ENCODE measurements at places on chromosomes 11 and 22.
A peak's percentile ranks its signal among the peaks of the same experiment; 100 is the strongest.

- no peak for DNase-seq
These were observed 335.4 kb upstream of the NCAM1 start for GRCh38 chr11:112625814-112626213.

- DNase-seq = peak; percentile 26
These were observed 823 bp downstream of the CEP57 start for GRCh38 chr11:95790933-95791708.

DNA sequence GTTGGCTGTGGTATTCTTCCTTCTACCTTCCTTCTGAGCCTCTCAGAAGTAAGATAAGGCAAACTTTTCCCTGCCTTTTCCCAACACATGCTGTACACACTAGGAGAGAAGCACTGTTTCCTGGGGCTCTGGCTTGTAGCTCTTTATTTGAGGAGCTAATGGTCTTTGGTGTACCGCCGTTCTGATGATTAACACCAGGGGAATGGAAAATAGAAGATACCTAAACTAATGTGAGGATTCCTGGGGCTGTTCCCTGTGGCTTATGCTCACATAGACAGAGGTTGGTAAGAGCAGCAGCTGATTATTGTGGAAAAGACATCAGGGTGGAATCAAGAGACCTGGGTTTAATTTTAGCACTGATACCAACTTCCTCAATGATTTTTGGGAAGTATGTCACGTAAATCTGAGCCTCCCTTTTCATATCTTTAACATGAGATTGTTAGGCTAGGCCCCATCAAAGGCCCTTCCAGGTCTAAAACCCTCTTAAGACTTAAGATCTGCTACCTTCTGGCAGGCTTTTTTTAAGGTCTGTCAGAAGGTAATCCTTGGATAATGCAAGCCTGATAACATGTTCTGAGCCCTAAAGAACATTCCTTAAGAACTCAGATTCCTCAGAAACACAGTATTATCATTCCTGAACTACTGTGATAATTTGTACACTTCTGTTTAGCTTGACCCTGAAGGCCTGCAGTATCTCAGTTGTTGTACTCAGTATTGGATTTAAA is 24.8 kb upstream of the RCE1 start:
- DNase-seq = no peak

DNA sequence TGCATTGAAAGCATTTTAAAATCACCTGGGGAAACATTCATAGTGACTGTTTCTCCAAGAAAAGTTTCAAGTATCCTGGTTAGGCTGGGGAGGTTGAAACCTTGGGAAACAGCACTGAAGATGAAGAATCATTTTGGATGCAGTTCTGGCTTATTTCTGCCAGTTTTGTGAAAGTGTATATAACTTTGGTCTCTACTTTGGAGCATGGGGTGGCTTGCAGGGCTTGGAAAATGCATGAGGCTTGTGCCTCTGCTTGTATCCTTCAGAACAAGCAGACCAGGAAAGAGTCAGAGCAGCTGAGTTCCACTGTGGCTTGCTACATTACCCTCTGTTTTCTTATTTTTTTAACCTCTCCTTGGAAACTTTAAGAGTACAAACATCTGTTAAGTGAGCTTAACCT is 19.5 kb downstream of the SLC5A12 start:
- DNase-seq = no peak

DNA sequence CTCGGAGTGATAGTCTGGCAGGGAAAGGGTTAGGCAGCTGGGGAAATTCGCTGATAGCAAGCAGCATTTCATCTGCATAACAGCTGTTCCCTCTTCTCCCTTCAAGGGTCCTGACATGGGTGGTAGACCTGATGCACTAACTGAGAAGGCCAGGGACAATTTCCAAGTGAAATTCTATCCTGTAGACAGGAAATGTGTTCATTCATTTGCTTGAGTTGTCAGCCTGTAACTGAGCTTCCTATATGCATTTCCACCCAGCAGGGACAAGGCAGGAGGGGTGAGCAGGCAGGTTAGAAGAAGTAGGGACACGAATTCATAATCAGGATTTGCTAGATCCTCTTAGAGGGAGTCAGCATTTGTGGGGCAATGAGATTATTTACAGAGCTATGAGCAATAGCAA is 154.3 kb upstream of the NCAM1 start:
- DNase-seq = no peak

GRCh38 chr11:93655047-93655446 is 6.4 kb upstream of the CEP295 start:
- no peak for DNase-seq

- DNase-seq = no peak
These were observed 18.1 kb upstream of the INCENP start for GRCh38 chr11:62105667-62106191.

GRCh38 chr11:11657218-11657955 is 35.6 kb upstream of the GALNT18 start:
- DNase-seq = no peak

DNA sequence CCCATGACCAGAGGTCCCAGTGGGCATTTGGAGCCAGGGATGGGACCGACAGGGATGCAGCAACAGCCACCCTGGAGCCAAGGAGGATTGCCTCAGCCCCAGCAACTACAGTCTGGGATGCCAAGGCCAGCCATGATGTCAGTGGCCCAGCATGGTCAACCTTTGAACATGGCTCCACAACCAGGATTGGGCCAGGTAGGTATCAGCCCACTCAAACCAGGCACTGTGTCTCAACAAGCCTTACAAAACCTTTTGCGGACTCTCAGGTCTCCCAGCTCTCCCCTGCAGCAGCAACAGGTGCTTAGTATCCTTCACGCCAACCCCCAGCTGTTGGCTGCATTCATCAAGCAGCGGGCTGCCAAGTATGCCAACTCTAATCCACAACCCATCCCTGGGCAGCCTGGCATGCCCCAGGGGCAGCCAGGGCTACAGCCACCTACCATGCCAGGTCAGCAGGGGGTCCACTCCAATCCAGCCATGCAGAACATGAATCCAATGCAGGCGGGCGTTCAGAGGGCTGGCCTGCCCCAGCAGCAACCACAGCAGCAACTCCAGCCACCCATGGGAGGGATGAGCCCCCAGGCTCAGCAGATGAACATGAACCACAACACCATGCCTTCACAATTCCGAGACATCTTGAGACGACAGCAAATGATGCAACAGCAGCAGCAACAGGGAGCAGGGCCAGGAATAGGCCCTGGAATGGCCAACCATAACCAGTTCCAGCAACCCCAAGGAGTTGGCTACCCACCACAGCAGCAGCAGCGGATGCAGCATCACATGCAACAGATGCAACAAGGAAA is 27.3 kb upstream of the L3MBTL2 start:
- DNase-seq = no peak

DNA sequence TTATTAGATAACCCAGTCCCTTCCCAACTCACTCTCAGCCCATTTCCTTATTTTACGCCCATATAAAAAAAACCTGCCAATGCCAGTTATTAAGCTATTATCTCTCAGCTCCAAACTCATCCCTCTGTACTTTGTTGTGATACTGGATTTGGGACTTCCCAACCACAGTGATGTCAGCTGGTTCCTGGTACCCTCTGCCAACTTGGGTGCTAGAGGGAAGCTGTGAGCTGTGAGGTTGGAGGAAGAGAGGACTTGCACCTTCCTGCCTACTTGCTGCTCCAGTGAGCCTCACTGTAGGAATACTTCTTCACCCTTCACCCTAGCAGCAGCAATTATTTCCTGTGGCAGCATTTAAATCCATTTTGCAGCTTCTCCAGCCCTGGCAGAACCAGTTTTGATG is 19.2 kb upstream of the CSF2RB start:
- no peak for DNase-seq

DNA sequence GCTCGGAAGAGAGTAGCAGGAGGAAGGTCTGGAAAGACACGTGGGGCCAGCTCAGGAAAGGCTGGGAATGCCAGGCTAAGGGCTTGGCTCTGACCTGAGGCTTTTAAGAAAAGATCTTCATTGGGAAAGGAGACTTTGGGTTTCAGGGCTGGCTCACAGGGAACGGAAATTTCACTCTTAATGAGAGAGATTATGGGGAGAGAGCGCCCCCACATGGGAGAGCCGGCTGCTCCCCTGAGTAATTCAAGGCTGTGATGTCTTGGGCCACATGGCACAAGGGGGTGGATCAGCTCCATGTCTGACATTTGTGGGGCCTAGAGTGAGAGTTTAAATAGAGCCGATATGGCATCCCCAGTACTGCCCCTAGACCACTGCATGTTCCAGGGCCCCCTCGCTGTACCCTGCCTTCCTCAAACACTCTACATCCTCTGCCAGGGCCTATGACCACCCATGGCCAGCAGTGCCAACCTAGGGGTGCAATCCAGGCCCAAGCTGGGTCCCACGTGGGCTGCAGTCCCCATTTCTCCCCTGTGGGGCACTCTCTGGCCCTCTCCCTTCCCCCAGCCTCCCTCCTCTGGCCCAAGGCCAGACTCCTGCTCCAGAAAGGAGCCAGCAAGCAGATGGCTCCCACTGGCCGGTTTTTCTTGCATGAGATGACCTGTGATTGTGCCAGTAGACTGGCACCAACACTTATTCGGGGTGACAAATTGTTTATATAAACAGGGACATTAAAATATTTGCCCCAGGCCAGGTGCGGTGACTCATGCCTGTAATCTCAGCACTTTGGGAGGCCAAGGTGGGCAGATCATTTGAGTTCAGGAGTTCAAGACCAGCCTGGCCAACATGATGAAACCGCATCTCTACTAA is 75.2 kb downstream of the ISX start:
- no peak for DNase-seq

- no peak for DNase-seq
These were observed 40.4 kb downstream of the SLCO2B1 start for GRCh38 chr11:75191330-75191717.

DNA sequence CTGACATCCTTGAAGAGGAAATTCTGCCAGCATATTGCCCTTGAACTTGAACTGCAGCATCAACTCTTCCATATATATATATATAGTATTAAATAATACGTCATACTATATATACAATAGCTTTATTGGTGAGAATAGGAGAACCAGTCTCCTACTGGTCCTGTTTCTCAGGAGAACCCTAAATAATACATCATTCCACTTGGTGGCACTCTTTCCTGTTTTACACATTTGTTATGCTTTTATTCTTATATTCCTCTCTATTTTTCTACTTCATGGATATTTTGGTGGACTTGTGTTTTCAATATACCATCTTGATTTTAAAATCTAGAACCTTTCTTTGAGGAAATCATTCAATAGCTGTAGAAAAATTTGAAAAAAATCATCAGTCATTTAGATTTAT is 193.3 kb downstream of the TRPC6 start:
- no peak for DNase-seq

DNA sequence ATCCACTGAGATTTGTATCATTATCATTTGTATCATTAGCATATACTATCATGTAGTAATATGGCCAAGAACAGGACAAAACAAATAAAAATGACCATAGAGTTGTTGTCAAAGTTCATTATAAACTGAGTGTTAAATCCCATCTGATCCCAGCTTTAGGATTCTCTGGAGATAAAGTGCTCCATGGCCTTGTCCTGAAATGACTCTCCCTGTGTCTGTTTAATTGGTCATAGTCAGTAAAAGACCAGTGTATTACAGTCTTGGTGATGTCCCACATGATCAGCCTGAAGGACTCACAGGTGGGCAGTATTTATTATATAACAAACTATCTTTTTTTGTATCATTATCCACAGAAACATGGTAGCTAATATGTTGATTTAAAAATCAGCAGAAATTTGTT is 361.6 kb downstream of the TMEM135 start:
- no peak for DNase-seq

- DNase-seq = no peak
These were observed 3.4 kb downstream of the TAGLN start for GRCh38 chr11:117202386-117203068.

GRCh38 chr11:3853899-3854659 is 1.4 kb upstream of the STIM1 start:
- peak; percentile 42 for DNase-seq

GRCh38 chr22:40236131-40236665 is 58.5 kb downstream of the TNRC6B start:
- DNase-seq = no peak

GRCh38 chr11:119742263-119742861 is 13.4 kb upstream of the NECTIN1 start:
- no peak for DNase-seq

DNA sequence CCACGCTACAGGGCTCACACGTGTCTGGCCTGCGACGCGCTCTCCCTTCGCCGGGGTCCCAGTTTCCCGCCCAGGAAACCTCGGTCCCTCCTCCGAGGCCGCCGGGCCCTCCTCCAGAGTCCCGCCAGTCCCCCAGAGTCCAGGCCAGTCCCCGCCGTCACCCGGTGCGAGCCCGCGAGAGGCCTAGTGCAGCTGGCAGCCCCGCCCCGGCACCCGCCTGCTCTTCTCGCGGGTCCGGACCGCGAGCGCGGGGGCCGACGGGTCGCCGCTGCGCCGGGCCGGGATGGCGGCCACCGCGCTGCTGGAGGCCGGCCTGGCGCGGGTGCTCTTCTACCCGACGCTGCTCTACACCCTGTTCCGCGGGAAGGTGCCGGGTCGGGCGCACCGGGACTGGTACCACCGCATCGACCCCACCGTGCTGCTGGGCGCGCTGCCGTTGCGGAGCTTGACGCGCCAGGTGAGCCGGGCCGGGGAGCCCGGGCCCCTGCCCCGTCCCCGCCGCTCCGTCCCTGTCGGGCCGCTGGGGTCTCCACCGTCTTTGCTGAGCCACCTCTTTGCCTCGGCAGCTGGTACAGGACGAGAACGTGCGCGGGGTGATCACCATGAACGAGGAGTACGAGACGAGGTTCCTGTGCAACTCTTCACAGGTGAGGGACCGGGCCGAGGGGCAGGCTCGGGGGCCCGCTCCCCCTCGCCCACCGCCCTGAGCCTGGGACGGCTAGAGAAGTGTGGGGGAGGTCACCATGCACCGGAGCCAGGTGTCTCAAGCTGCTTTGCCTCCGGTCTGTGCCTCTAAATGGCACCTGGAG is at the start of gene PTPMT1:
Gene PTPMT1, plus strand, starts transcription at position 260 of the 809 bp plus-strand sequence. Its CDS starts 24 bp downstream, at position 284.
- no peak for DNase-seq

DNA sequence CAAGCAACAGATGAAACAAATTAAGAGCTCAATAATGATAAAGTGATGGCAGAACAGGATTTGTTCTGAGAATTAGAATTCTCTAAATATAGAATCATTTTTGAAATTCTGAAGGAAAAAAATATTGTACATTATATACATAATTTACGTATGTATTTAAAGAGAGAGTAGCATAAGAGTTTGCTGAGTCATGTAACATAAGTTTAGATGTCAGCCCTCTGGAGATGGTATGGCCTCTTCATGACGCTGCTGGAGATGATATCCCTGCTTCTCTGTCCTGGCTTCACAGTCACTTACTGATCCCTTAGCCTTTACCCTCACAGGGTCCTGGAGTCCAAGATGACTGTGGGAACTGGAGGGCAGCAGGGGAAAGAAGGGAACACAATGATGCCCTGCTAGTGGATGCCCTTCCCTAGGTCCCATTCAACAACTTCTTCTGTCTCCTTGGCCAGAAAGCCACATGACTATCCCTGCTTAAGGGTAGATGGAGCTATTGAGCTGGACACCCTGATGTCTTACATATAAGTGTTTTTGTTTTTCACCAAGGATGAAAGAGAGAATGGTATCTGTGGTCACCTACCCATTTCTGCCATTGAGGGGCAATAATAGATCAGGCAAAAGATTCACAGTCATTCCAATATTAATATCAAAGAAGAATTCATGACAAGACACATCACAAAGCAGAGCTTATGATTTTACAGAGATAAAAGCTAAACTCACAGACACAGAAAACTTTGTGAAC is 753.1 kb downstream of the TBC1D22A start:
- DNase-seq = no peak

GRCh38 chr11:47477323-47477722 is 28.4 kb upstream of the RAPSN start:
- no peak for DNase-seq

- no peak for DNase-seq
These were observed 1295.8 kb downstream of the BRD1 start for GRCh38 chr22:48531761-48532435.
